Epithelial cell of proximal tubule (primary cell): ENCODE measurements at places on chromosomes 6 and 20.

DNA sequence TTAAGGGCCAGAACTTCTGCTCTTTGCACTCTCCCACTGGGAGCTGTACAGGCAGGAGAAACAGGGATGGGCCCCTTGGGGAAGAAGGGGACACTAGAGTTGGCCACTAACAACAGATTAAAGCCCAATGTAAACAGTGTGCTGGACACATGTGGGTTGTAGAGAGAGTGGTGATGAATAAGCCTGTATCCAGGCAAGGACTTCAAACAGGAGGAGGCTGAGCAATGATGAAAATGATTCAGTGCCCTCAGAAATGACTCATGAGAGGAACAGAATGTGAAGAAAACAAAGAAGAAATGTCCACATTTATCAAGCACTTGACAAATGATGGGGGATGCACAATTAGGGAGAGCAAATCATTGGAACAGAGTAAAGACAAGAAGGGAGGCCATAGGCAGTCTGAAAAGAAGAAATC lies 242.3 kb downstream of the TBX18 start:
- peak; percentile 56 for DNase-seq

- DNase-seq: no peak
Measured at GRCh38 chr6:34350137-34350933, 42.1 kb downstream of the NUDT3 start.

DNA sequence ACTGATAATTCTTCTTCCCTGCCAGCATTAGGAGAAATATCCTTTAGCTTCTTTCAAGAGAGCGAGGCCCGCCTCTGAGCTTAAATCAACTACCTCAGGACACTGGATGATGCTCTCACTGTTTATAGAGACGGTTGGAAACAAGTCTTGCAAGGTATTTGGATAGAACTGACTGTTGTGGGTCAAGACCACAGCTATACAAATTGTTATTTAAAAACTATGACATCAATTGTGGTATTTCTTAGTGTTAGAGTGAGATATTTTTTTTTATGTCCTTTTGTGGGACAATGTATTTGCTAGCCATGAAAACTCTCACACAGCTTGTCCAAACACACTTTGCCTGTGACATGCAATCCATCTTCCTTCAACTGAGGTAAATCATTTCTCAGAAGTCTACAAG lies 136.3 kb upstream of the PHACTR1 start:
- no peak for DNase-seq

DNA sequence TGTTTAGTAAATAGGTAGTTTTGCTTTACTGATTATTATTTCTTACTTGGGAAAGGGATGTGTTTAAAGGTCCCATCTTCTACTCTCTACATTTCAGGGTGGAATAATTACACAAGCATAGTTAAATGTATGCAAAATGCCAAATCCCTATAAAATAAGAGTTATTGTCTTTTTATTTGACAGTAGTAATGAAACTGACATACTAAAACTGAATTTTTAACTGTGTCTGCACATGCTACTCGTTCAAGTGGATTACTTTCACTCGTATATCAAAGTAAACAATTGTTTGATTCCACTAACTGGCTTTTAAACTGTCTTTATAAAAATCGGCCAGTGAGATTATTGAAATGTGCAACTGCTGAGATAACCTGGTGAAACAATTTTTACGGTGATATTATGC lies 602.9 kb upstream of the ADGRB3 start:
- no peak for DNase-seq

- no peak for DNase-seq
Measured at GRCh38 chr6:12869816-12870432, 153.4 kb downstream of the PHACTR1 start.

GRCh38 chr6:33820784-33821520 lies 17.1 kb upstream of the MLN start:
- no peak for DNase-seq

DNA sequence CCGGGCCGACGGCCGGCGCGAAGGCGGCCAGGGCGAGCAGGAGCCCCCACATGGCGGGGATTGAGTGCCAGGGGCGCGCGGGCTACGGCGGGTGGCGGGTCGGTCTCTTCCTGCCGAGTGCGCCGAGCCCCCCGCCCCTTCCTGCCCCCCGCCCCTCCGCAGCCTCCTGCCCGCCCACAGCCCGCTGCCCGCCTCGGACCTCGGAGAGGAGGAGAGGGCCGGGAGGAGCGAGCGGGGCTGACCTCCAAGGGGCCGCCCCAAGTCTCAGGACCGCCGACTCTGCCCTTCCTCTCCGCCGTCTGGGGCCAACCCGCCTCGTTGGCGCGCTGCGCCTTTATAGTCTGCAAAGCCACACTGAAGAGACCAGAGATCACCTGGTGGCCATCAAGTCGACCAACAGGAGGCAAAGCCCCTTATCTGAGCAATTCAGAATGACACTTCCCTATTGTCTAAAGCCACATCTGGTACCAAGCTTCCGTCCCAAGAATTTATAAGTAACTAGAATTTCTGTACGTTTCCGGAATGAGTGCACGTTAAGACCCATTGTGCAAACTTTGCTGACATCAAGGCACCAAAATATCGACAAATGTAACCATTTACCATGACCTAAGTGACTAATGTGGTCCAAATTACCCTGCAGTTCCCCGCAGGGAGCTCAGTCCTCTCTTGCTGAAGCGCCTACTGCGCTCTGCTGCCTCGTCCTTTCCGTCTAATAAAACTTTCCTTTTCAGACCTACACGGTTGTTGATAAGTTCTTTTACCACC lies at the start of gene CPXM1:
CPXM1 (minus strand) TSS at position 107 of the 765 bp plus-strand sequence; CDS start at position 52, 55 bp downstream.
- DNase-seq: no peak

DNA sequence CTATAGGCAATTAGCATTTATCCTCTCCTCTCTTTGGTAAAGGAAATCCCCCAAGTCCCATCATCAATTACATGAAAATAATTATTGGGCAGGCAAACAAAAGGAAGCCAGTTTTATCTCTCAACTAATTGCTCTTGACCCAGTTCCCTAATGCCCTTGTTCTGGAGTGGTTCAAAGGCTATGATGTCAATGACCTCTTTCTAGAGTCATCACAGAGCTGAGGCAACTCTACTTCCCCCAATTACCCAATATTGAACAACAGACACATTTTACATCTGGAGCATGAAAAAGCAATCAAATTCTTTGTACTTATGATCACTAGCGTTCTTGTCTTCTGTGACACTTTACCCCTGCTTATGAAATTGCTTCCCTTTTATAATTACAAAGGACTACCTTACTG lies 43.5 kb downstream of the NT5E start:
- DNase-seq: no peak

GRCh38 chr6:2737885-2738284 lies 12.8 kb downstream of the MYLK4 start:
- no peak for DNase-seq

DNA sequence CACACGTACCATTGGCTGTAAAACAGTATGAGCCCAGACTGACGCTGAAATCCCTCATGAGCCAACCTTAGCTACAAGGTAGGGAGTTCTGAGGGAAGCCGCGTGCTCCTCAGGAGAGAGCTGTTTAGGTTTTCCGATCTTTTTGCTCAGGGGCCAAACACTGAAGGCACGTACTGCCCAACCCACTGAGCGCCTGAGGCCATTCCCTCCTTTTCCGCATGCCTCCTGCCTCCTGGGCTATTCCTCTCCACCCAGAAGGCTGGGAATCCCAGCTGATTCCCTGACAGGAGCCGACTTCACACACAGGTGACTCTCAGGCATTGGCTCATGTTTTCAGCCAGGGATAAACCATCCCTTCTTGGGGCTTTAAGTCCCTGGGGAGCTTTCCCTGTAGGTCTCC lies 5.4 kb upstream of the FAM83D start:
- no peak for DNase-seq

- no peak for DNase-seq
Measured at GRCh38 chr6:42017021-42017643, 33.2 kb upstream of the TAF8 start.

DNA sequence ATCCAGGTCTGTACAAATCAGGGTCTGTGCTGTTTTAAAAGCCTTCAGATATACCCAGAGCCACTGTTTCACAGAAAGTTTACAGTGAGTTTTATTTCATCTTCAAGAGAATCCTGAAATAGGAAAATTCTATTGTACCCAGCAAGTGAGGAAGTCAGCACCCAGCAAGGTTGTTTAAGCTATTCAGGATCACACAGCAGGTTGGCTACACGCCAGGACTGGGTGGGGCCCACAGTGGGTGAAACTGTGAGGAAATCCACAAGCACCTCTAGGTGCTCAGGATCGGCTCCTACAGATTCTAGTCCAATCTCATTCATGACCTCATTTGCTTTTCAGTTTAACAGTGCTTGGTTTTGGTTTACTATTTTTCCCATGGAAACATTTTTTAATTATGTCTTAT lies 128.9 kb downstream of the SYNDIG1 start:
- DNase-seq: no peak

- DNase-seq: no peak
Measured at GRCh38 chr6:157244780-157245179, 78.5 kb downstream of the TMEM242 start.
